ENCODE measurements at places on chromosomes 5 and 9.

- DNase-seq, result no peak
Measured at GRCh38 chr5:75325242-75325641, 11.8 kb upstream of the HMGCR start.

GRCh38 chr9:127980706-127981558 lies at the start of gene EEIG1:
EEIG1 (minus strand) TSS chr9:127980989; CDS start chr9:127980137, 852 bp downstream.
- peak; percentile 97 for DNase-seq

GRCh38 chr5:25025831-25026230 lies 381.1 kb upstream of the CDH10 start:
- no peak for DNase-seq

DNA sequence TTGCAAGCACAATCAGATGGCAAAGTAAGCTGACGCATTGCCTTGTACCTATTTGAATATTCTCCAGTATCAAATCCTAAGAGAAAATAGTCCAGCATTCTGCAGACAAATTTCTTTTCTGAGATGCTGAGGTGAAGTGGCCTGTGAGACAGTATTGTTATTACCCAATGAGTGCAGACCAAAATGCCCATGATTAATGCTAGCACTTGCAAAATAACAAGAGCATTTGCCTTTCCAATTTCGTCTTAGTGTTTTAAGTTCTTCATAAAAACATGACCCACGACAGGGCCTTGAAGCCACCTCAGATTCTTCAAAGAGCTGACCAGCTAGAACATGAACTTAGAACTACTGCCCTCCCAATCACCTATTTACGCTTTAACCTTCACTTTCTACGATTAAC lies 2.6 kb upstream of the IQGAP2 start:
- no peak for DNase-seq

GRCh38 chr5:16712620-16713019 lies 95.8 kb upstream of the RETREG1 start:
- DNase-seq, result no peak

DNA sequence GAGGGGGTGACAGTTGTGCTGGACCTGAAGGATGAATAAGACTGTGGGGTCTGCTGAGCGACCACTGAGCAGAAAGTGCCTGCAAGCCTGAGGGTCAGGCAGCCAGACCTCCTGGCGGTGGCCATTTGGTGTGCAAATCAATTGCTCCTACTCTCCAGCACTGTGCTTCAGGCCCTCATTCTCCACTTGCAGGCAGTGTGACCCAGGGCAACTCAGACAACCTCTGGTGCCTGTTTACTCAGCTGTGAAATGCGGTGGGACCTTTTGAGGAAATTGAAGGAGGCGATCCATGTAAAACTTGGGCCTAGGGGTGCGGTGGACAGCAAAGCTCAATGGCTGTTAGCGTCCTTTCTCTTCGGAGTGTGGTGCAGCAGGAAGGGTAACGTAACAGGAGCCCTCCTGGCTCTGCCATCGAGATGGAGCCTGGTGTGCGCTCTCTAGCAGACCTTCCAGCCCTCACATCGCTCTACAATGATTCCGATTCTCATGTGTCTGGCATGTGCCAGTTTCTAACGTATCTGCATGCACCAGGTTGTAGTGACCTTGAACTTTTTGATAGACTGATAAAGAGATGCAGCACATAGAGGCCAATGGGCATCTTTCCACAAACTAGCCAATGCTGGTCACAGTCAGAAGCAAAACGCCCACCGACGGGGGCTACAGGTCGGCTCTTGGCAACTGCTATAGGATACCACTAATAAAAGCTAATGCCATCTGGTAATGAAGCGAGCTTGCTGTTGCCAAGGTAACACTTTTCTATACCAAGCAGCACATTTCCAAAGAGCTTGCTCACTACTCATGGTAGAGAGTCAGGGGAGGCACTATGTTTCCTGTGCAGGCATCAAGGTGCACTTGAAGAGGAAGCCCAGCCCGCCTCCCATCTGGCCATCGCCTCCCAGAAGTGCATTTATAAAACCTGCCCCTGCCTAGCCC lies 159.7 kb upstream of the RAPGEF1 start:
- DNase-seq, result no peak

GRCh38 chr5:9020996-9021395 lies 524.9 kb downstream of the SEMA5A start:
- no peak for DNase-seq

- DNase-seq, result no peak
Measured at GRCh38 chr9:136259517-136259813, 13.9 kb upstream of the QSOX2 start.

GRCh38 chr9:6133346-6134063 lies 82.1 kb upstream of the IL33 start:
- DNase-seq, result peak; percentile 16
